CD14-positive monocyte (primary cell): ENCODE measurements at places on chromosomes 1 and 21. TPM values are rescaled to one million over a fixed set of nuclear protein-coding genes. Genes with fewer than 3 reads are reported as not detected.

The TDRD5 gene
- polyA plus RNA-seq, result not detected

The SHC1 gene
- 56.6 and 70.6 TPM in 2 replicates for polyA plus RNA-seq

The SZT2 gene
- polyA plus RNA-seq, result 2.6 TPM

The AIRE gene
- polyA plus RNA-seq, result not detected

The LCE1D gene
- polyA plus RNA-seq, result not detected in 2 replicates

The DFFA gene
- 17.3 TPM for polyA plus RNA-seq

The PDZK1IP1 gene
- not detected for polyA plus RNA-seq
